ENCODE measurements at places on chromosomes 13 and 19.
A peak's percentile ranks its signal among the peaks of the same experiment; 100 is the strongest.

- DNase-seq, result no peak
These were observed 21.4 kb downstream of the LCP1 start for GRCh38 chr13:46160471-46161066.

DNA sequence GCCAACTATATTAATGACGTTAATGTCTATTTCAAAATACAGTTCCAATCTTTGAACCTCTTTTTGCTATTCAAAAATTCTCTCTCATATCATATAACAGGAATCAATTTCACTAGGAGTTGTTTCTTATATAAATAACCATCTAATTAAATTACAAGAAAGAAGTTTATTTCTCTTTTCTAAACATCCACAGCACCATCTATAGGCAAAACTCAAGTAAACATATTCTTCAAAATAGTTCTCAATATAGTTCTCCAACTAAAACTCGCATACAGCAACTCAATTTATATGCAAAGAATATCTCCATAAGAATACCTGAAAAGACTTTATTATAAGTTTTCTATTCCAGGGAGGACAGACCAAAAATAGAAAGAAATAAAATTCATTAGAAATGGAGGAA lies 65.6 kb downstream of the RBM26 start:
- DNase-seq, result no peak

DNA sequence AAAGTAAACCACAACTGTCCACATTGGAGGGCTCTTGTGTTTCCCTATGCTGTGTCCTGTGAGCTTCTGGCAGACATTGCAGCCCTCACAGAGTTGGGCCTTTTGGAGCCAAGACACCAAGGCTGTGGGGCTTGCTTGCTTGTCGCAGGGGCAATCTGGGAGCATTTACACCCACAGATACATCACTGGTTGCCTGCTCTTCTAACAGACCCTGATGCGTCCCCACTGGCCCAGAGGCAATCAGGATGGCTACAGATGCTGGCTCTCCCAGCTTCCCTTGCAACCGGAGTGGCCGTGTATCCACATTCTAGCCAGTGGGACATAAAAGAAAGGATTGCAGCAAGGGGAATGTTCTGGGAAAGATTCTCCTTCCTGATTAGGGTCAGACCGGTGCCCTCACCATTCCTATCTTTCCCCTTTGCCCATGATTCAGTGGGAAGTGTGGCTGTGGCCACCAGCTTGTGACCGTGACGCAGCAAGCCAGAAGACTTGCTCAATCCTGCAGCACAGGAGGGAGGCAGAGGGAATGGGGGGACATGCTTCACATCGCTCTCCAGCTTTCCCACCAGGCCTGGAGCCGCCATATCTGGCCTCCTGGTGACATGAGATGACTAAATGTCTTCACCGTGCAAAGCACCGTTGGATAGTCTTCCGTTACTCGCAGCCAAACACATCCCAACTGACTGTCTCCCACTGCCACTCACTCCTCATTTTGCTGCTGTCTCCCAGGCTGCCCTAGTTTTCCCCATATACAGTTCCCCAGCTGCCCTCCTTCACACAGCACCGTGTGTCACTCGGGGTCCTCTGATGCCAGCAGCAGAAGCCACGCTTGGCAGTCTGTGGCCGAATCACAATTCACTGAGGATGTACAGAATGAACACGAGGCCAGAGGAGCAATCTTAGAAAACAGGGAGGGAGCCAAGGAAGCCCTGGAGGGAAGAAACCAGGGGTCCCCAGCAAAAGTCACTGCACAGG lies 151.0 kb downstream of the DPF1 start:
- no peak for DNase-seq

GRCh38 chr19:38547421-38547820 lies 70.3 kb downstream of the MAP4K1 start:
- no peak for DNase-seq

DNA sequence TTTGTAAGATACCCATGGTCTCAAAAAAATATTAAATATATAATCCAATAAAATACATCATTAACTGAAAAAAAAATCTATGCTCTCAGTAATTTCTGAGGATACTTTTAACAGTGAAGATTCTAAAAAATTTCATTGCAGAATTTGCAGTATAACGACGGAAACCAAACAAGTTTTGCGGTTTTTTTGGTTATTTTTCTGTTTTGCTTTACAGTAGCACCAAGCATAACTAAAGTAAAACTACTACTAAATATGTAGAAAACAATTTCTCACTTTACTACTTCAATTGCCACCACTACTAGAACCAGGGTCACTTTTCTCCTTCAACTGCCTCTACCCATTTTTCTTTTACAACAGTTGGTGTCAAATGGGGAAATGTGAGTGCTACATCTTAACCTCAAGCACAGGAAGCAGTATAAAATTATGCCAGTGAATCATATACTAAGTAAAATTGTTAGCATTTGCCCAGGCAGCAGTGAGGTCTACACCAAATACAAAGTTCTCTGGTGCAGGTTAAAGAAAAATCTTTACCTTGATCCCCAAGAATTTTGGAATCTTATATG lies 24.1 kb downstream of the MICU2 start:
- no peak for DNase-seq

GRCh38 chr13:57409121-57409520 lies 222.4 kb upstream of the PCDH17 start:
- DNase-seq, result no peak

GRCh38 chr13:96449920-96450319 lies 360.0 kb downstream of the HS6ST3 start:
- no peak for DNase-seq

GRCh38 chr13:56886398-56886797 lies 254.3 kb upstream of the PRR20A start:
- no peak for DNase-seq

GRCh38 chr19:18007044-18007916 lies 690 bp upstream of the ARRDC2 start:
- peak; percentile 74 for DNase-seq

- no peak for DNase-seq
These were observed 233.0 kb upstream of the PRR20A start for GRCh38 chr13:56907766-56908165.

DNA sequence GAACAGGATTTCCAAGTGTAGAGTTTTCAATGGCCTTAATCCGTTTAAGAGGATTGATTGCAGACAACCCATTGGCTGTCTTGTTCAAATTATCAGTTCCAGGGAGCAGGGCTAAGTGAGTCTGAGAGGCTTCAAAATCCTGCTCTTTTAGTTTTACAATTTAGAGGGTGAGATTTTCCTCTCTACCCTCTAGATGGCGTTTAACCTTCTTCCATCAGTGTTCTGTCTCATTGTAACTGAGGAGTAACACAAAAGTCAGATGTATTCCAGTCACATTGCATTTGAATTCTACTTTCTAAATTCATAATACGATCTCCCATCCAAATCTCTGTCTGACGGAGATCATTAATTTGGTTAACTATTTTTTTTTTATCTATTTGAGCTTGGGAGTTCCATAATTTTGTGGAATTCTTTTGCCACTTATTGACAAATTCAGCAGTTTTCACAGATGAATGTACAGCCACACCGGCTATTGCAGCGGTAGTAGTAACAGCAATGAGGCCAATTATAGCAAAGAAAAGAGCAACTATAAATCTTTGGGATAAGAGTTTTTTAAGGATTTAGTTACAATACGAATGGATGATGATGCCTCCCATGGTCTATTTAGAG lies 7.8 kb upstream of the C19orf84 start:
- DNase-seq, result no peak

All from stimulated activated CD4-positive, alpha-beta T cell treated with anti-CD3 and anti-CD28 coated beads, Interleukin-15, amount 100 ng/mL, for 1 hour (primary cell).